ENCODE measurements at places on chromosomes 4 and X.
A peak's percentile ranks its signal among the peaks of the same experiment; 100 is the strongest.

DNA sequence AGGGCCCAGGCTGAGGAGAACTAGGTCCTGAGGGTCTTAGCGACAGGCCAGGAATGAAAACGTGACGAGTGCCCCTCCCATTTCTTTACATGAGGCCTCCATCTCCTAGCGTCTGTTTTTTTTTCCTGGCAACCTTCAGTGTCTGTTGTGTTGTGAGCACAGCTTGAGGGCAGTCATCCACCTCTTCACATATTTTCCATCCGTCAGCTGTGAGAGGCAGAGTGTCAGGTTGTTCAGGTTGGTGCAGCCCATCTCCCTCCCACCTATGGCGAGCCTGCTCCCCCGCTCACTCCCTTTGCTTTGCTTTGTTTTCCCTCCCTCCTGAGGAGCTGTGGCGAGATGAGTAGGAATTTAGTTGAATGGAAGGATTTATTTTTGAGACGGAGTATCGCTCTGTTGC lies 51.7 kb upstream of the CHRNA9 start:
- DNase-seq, result no peak

GRCh38 chrX:67544281-67545035 lies 637 bp downstream of the AR start:
- DNase-seq, result no peak

- DNase-seq, result no peak
These were observed 98.9 kb downstream of the HPGD start for GRCh38 chr4:174423257-174423944.

DNA sequence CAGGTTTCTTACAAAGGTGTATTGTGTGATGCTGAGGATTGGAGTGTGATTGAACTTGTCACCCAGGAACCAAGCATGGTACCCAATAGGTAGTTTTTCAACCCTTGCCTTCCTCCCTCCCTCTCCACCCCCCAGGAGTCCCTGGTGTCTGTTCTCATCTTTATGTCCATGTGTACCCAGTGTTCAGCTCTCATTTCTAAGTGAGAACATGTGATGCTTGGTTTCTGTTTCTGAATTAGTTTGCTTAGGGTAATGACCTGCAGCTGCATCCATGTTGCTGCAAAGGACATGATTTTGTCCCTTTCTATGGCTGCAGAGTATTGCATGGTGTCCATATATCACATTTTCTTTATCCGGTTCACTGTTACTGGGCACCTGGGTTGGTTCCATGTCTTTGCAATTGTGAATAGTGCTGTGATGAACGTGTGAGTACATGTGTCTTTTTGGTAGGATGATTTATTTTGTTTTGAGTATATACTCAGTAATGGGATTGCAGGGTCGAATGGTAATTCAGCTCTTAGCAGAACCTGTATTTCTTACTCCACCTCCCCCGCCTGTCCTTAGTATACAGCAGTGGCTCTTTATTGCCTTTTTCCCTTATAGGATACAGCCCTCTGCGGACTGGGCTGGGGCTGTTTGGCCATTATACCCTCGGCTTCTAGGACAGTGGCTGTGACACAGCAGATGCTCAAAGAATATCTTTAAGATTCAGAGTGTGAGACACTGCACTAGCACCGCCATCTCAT lies 145.4 kb downstream of the PTTG2 start:
- DNase-seq, result no peak

- no peak for DNase-seq
These were observed 14.4 kb downstream of the ADH1A start for GRCh38 chr4:99276417-99276816.

DNA sequence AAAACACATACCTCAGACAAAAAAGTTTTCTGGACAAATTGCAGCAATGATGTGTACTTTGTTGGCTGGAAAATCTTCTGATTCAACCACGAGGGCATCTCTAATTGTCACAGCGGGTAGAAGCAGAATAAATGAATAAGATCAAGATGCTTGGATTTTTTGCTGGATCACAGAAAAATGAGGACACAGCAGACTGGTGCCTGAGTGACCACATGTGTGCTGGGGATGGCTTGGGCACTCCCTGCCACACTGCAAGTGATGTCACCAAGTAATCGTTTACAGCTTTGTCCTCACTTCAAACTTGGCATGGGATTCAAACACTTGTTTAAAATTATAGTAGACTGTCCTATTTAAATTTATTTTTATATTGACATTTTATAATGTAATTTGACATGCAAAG lies 557.0 kb downstream of the SPRY1 start:
- DNase-seq, result no peak

DNA sequence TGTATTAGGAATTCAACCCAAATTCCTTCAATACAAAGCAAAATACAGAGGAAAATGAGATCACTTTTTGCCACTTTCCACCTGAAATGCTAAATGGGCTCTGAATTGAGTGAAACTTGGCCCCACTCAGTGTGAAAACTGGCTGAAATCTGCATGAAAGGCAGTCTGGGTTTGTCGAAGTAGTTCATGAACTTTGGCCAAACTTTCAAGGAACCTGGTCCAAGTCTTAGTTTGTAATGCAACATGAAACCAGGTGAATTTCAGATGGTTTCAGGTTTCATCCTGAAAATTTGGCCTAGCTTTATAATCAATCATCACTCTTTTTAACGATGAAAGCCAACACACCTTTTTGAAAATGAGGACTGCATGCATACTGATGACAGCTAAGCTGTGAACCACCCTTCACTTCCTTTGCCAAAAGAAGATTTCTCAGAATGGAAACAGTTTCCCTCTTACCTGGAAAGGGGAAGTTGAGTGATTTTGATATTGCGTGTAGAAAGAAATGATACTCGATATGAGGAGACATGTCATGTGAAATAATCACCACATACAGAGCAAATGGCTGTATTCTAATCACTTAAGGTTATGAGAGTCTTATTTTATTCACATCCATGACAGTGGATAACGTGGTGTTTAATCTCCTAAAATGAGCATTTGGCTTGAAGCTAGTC lies 209.9 kb upstream of the ETNPPL start:
- DNase-seq, result peak; percentile 22

- no peak for DNase-seq
These were observed 18.3 kb downstream of the KLF3 start for GRCh38 chr4:38682336-38682735.

- DNase-seq, result no peak
These were observed 178.9 kb downstream of the MGST2 start for GRCh38 chr4:139844459-139845036.

DNA sequence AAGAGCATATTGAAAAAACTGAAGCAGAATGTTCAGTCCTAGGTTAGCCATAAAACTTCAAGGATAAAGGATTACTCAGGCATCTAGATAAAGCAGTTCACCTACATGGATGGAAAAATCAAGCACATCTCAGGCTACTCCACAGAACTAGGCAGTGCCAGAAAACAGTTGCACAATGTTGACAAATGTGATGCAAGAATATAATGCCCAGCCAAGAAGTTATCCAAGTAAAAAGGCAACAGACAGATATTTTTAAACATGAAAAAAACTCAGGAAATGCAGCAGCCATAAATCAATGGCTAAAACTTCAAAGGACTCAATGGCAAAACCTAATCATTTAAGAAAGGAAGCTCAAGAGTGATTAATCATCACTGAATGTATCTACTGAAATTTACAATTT lies 456.0 kb upstream of the FAM241A start:
- no peak for DNase-seq

GRCh38 chr4:184498598-184498997 lies 24.2 kb upstream of the IRF2 start:
- DNase-seq, result no peak

GRCh38 chr4:136750897-136751296 lies 781.4 kb downstream of the PCDH18 start:
- DNase-seq, result no peak

DNA sequence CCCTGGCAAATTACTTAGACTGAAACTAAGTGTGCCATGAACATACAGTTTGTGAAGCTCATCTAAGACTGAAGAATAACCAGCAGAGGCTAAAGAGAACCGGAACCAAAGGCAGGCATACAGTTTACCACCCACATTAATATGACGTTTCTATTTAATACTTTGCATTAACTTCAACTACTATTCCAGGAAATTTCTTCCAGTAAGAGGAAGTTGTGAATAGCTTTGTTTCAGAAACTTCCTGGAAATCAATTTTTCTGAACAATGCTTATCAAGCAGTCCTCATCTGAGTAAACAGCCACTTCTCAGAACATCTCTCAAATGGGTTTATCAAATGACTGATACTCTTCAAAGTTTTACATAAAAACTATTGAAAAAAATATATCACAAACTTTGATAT lies 252.7 kb downstream of the OPHN1 start:
- no peak for DNase-seq

GRCh38 chr4:42371305-42372252 lies 25.7 kb upstream of the SHISA3 start:
- DNase-seq, result no peak

DNA sequence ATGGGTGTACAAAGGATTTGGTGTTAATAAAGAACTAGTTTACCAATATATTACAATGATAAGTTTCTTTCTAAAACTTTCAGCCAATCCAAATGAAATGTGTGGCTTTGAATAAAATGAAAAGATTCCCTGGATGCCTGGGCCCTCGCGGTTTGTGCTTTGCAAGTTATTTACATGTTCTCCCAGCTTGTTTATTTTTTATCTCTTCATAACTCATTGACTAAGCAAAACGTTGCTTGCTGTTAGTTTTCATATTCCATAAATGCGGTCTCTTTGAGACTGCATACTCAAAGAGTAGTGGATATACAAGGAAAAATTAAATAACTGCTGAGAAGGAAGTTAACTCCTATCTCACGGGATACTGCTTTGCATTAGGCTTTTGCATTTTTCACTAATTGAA lies 26.0 kb downstream of the FHDC1 start:
- DNase-seq, result no peak

DNA sequence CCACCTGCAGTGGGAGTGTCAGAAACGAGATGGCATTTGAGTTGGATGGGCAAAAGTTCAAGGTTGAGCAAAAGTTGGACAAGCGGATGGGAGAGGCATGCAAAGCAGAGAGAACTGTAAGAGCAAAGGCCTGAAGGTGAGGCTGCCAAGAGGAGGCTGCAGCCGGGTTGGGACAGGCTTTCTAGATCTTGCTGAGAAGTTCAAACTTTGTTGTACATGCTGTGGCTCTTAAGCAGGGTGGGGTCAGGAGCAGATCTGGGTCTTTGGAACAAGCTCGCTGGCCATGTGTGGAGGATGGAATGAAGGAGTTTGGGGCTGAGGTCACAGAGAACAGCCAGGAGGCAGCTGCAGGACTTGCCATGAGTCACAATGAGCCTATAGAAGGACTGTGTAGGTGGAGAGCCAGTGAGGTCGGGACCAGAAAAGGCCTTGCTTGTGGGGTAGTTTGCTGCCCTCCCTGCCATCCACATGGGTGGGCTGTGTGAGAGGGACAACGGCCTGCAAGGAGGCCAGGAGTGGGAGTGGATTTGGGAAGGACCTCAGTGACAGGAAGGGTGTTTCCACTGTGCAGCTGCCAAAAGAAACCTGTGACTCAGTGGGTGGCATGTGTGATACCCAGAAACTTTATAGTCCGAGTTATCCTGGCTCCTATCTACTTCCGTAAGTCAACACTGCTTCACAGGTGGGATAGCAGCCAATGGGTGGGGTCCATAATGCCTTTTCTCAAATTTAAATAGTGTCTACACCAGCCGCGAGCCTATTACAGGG lies 210.4 kb downstream of the MID1IP1 start:
- DNase-seq, result no peak

DNA sequence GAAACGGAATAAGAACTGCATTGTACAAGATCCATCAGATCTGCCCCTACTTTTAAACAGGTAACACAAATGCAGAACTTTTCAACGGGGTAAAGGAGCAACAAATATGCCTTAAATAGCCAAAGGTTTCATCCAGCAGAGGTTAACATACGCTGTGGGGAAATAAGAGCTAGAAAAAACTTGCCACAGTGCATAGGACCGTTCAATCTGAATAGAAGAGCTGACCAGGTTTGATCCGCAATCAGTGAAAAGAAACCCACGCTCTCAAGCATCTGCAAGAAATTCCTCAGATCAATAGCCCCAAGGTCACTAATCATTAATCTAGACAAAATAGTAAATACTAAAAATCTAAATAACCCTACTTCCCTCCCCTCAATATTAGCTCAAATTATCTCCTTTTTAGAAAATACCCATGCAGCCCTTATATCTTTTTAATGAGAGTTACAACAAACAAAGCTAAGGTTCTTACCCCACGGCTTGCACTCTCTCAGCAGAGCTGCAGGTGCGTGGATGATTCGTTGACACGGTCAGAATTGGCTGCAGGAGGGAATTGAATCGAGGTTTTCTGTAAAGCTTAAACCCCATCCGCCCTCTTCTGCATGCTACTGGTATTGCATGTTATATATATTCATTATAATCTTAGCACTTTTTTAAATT lies at the start of gene TLR10:
TSS of gene TLR10 (minus strand) at position 539 of the 657 bp plus-strand sequence. CDS start 7,400 bp downstream, outside the sequence.
- peak; percentile 62 for DNase-seq

GRCh38 chrX:41381685-41382084 lies 47.7 kb downstream of the DDX3X start:
- DNase-seq, result no peak

GRCh38 chr4:11769434-11769833 lies 340.7 kb upstream of the HS3ST1 start:
- no peak for DNase-seq

- DNase-seq, result no peak
These were observed 83.3 kb downstream of the HPRT1 start for GRCh38 chrX:134543288-134543687.

DNA sequence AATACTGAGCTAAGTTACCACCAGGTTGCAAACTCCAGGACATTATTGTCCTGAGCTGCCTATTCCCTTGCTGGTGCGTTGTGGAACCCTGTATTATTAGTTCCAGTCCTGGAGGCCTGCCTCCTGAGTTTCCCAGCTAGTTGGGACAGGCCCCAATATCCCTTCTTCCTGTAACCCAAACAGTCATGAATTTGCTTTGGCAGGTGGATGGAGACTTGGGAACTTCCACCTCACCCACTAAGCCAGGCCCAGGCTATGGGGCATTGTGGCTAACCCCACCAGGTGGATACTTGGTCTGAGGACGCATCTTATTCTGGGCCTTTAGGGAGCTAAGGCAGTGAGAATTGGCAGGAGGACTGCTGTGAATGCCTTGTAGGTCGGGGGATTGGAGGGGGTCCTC lies 5.0 kb downstream of the RBM3 start:
- no peak for DNase-seq

GRCh38 chr4:115370012-115370411 lies 256.6 kb upstream of the NDST4 start:
- no peak for DNase-seq

- no peak for DNase-seq
These were observed 89.9 kb downstream of the SHISA3 start for GRCh38 chr4:42487230-42487629.

DNA sequence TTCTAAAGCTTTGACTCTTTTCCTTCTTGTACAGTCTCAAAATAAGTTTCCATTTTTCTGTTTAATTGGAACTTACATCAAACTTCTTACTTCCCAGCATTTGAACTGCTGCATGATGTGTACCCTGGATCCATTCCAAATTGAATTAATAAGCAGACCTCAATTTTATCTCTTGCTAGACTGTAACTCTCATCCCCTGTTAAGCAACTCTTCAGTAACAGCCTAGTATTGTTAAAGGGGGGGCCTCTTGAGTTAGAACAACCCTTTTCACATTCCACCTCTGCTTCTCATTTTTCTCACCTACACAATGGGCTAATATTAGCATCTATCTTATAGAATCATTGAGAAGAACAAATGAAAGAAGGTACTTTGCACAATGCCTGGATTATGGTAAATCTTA lies 169.4 kb downstream of the IL1RAPL1 start:
- DNase-seq, result no peak

Measured in KG1 (cell line).